ENCODE measurements at places on chromosomes 3 and 15. TPM values are rescaled to one million over a fixed set of nuclear protein-coding genes. Genes with fewer than 3 reads are reported as not detected.

LCTL gene
- total RNA-seq = not detected

FEZF2 gene
- not detected for total RNA-seq

AEN gene
- total RNA-seq = 20.4 TPM

PRR20G gene
- total RNA-seq = not detected

NSUN3 gene
- total RNA-seq = 9.2 TPM

HCN4 gene
- total RNA-seq = 6.0 TPM

- H3K4me3 ChIP-seq = no peak overlapping the region
- H3K27me3 ChIP-seq = no peaks in the 10 kb centered on the region
- no peak overlapping the region for H3K27ac ChIP-seq
- DNase-seq = no peak
- H3K4me1 ChIP-seq = no peaks in the 10 kb centered on the region
These were observed 277.5 kb upstream of the CDIN1 start for GRCh38 chr15:36301947-36302346.

GRCh38 chr15:92733090-92733933 lies 77.7 kb upstream of the FAM174B start:
- peak overlapping the region; percentile 35 for H3K4me3 ChIP-seq
- DNase-seq = no peak
- H3K27ac ChIP-seq = peak overlapping the region; percentile 74
- no peaks in the 10 kb centered on the region for H3K36me3 ChIP-seq

DNA sequence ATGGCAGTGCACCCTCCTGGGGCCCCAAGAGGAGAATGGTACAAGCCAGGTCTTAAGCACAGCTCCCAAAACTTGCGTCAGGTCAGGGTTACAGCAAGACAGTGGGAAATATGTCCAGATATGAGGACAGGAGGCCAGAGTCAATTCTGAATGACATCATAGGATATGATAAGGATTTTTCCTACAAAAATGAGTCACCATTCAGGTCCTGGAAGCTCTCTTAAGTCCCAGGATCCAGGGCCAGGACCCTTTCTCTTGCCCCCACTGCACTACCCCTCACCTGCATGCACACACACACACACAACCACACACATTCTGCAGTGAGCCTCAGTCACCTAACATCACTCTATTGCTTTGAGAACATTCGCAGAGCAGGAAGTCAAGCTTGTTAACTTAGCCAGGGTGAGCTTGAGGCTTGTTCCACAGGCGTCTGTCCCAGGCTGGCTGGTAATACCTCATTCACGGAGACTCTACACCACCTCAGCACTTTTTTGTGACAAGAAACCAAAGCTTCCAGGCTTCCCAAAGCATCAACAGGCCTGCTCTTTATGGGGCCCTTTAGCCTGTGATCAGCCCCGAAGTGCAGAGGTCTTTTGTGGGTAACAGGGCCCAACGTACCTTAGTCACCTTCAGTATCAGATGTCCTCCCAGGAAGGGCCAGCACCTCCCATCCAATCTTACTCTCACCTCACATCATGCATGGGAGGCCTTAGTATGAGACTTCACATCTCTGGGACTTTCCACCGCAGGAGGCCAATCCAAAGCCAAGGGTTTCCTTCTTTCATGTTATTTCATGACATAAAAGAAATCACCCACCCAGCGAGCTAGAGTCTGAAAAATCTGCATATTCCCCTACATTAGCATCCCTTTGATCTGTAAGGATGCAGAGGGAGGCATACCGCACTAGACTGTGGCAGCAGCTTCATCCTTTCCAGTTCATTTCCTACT lies 74.0 kb upstream of the LIPC start:
- no peaks in the 10 kb centered on the region for H3K4me1 ChIP-seq
- H3K27me3 ChIP-seq = no peaks in the 10 kb centered on the region
- H3K27ac ChIP-seq = no peak overlapping the region
- no peak overlapping the region for H3K4me3 ChIP-seq
- H3K36me3 ChIP-seq = no peaks in the 10 kb centered on the region

DNA sequence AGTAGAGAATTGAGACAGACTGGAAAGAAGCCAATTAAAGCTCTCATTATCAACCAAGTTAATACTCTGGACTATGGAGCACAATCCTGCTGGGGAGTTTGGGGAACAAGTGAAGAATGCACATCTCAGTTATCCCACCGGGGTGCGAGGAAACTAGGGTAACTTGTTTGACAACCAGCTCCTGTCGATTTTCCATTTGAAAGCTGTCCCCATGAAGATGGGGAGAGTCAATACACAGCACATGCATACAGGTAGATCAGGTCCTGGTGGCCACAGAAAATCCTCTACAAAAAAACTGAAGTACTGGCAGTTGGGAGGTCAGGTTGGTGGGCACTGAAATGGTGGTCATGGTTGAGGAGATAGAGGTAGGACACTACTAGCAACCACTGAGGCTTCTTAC lies 25.7 kb upstream of the GRAMD1C start:
- H3K27me3 ChIP-seq = no peaks in the 10 kb centered on the region
- DNase-seq = no peak
- no peaks in the 10 kb centered on the region for H3K4me1 ChIP-seq
- no peak overlapping the region for H3K4me3 ChIP-seq

DNA sequence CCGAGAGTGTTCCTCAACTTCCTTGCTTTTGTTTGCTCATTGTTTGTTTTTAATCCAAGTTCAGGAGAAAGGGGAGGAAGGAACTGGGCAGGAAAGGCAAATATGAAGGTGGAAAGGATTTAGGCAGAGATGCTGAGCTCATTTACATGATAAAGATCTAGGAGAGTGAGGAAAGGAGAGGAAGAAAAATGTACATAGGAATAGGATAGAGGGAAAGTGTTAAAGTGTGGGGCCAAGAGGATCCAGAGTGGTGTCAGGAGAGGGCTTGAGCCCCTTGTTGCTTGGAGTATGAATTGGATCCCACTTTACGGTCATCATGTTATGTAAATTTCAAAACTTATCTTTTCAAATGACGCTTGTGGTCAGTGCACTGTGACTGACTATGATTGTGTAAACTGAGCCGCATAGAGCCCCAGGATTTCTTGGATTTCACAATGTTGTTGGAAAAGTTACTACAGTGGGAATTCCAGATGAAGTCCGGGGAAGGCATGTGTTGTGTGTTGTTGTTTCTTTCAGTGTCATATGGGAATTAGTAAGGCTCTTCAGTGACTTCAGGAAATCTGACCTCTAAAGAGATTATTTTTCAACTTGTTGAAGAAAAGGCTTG lies 15.0 kb upstream of the PLD1 start:
- H3K36me3 ChIP-seq = no peaks in the 10 kb centered on the region
- no peak for DNase-seq
- H3K4me1 ChIP-seq = no peaks in the 10 kb centered on the region
- no peaks in the 10 kb centered on the region for H3K27me3 ChIP-seq
- no peak overlapping the region for H3K27ac ChIP-seq

DNA sequence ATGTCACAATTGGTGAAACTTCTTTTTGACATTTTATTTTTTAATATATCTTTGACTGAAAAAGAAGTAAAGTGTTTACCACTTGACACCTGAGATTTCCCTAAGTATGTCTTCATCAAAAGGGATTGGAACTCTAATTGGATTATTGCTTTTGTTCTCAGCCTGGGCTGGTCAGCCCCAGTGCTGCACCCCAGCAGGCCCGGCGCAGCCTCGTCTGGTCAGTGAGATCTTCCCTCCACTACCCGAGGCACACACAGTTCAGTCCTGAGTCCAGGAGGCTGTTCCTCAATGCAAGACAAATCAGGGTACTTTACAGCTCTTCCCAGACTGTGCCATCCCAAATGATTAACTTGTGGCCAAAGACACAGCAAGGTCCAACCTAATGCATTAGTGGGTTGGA lies 146.9 kb upstream of the SEMA6D start:
- no peak overlapping the region for H3K27ac ChIP-seq
- H3K27me3 ChIP-seq = no peaks in the 10 kb centered on the region
- no peak for DNase-seq
- H3K4me1 ChIP-seq = no peaks in the 10 kb centered on the region
- H3K36me3 ChIP-seq = no peaks in the 10 kb centered on the region
- H3K4me3 ChIP-seq = no peak overlapping the region

GRCh38 chr3:4938281-4938982 lies 40.8 kb upstream of the BHLHE40 start:
- H3K27me3 ChIP-seq = no peaks in the 10 kb centered on the region
- no peaks in the 10 kb centered on the region for H3K4me1 ChIP-seq
- no peaks in the 10 kb centered on the region for H3K36me3 ChIP-seq
- no peak for DNase-seq
- no peak overlapping the region for H3K27ac ChIP-seq
- H3K4me3 ChIP-seq = no peak overlapping the region

GRCh38 chr3:128488991-128489673 lies 3.9 kb downstream of the GATA2 start:
- peak overlapping the region; percentile 85 for H3K4me3 ChIP-seq
- H3K27me3 ChIP-seq = no peaks in the 10 kb centered on the region
- H3K27ac ChIP-seq = peak overlapping the region; percentile 99
- no peaks in the 10 kb centered on the region for H3K36me3 ChIP-seq
- no peaks in the 10 kb centered on the region for H3K4me1 ChIP-seq

DNA sequence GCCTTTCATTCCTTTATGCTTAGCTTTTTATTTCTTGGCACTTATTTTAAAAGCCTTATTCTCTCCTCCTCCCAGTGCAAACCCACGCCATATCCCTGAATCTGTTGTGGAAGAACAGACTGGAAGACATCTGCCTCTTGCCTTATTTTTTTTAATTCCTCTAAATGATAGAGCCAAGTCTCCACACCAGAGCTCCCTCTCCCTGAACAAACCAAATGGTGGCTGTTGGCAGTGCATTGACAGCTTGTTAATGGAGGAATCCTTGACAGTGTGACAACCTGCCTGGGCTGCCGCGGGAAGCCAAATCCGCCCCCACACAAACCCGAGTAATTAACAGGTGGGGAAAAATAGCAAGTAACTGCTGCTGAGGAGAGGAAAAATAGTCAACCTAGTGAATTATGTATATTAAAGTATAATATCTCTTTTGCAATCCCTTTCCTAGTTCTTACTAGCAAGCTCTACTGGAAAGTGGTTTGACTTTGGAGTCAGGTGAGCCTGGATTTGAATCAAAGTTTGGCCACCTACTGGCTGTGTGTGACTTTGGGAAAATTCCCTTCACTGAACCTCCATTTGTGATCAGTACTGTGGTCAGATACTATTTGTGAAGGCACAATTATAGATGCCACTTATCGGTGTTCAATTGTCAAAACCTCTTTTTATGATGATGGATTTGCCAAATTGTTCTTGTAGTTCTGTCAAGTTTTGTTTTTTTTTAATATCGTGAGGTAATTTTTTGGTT lies 589.6 kb downstream of the PDCD6IP start:
- H3K4me3 ChIP-seq = no peak overlapping the region
- no peaks in the 10 kb centered on the region for H3K36me3 ChIP-seq
- no peaks in the 10 kb centered on the region for H3K27me3 ChIP-seq
- H3K4me1 ChIP-seq = no peaks in the 10 kb centered on the region
- no peak overlapping the region for H3K27ac ChIP-seq
- no peak for DNase-seq

DNA sequence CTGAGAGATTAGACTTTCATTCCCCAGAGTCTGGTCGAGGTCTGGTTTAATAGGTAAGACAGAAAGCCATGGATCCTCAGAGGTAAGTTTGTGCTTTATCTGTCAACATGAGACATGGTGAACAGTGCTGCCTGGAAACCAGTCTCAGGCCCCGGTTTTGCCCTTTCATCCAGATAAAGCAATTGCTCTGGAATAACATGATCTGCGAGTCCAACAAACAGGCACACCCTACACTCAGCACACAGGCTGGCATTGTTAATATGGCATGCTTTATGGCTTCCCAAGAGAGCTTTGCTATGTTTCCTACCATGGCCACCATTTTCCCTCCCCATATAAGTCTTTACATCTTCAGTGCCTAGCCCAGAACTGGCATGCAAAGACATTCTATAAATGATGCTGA lies 30.1 kb upstream of the MNS1 start:
- no peak for DNase-seq
- H3K4me1 ChIP-seq = no peaks in the 10 kb centered on the region
- H3K27ac ChIP-seq = no peak overlapping the region

DNA sequence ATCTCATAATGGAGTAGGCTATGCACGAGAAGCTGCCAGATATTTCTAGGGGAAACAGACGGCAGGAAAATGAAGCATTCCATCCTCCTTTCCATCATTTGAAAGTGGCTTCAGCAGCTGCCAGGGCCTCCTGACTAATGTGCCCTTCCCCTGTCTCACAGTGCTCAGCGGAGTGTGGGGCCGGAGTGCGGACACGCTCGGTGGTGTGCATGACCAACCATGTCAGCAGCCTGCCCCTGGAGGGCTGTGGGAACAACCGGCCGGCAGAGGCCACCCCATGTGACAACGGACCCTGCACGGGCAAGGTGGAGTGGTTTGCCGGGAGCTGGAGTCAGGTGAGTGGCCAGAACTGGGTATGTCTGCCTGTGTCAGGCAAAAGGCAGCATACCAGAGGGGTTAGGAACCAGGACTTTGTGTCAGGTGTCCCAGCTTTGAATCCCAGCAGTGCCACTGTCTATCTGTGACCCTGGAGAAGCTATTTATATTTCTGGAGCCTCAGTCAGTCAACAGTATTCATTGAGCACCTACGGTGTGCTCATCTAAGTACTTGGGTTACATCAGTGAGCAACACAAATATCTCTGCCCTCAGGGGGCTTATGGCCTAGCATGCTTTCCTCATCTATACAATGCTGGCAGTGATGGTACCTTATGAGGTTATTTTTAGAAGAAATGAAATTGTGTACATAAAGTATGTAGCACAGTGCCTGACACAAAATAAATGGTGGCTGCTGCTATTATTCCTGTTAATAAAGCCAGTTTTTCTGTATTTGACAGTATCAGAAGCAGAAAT lies 52.4 kb upstream of the NR2E3 start:
- no peaks in the 10 kb centered on the region for H3K4me1 ChIP-seq
- no peaks in the 10 kb centered on the region for H3K36me3 ChIP-seq
- H3K27ac ChIP-seq = no peak overlapping the region
- H3K27me3 ChIP-seq = no peaks in the 10 kb centered on the region
- no peak for DNase-seq
- no peak overlapping the region for H3K4me3 ChIP-seq

- H3K36me3 ChIP-seq = no peaks in the 10 kb centered on the region
- H3K27ac ChIP-seq = peak overlapping the region; percentile 60
- DNase-seq = no peak
- no peaks in the 10 kb centered on the region for H3K27me3 ChIP-seq
- H3K4me1 ChIP-seq = peaks cover 5% of the 10 kb centered on the region
These were observed 870 bp upstream of the CHAC1 start for GRCh38 chr15:40952301-40952900.

- no peaks in the 10 kb centered on the region for H3K27me3 ChIP-seq
- no peak for DNase-seq
- no peaks in the 10 kb centered on the region for H3K4me1 ChIP-seq
- H3K27ac ChIP-seq = no peak overlapping the region
- no peak overlapping the region for H3K4me3 ChIP-seq
These were observed 362.8 kb downstream of the PTPRG start for GRCh38 chr3:61924090-61924735.

GRCh38 chr15:39247574-39247973 lies 333.3 kb upstream of the THBS1 start:
- no peaks in the 10 kb centered on the region for H3K4me1 ChIP-seq
- no peaks in the 10 kb centered on the region for H3K36me3 ChIP-seq
- no peaks in the 10 kb centered on the region for H3K27me3 ChIP-seq
- H3K4me3 ChIP-seq = no peak overlapping the region
- no peak overlapping the region for H3K27ac ChIP-seq

GRCh38 chr3:99534951-99535704 lies 103.3 kb upstream of the COL8A1 start:
- no peak for DNase-seq
- no peaks in the 10 kb centered on the region for H3K4me1 ChIP-seq
- no peak overlapping the region for H3K4me3 ChIP-seq

Data from prostate gland (tissue), 2 donors.